LoVo (cell line): ENCODE measurements at places on chromosomes 5 and 9.

GRCh38 chr5:72314571-72315172 is 5.4 kb downstream of the MRPS27 start:
- no peak for DNase-seq

GRCh38 chr5:159548517-159548916 is 218.2 kb upstream of the IL12B start:
- DNase-seq: no peak

- DNase-seq: no peak
Observed at GRCh38 chr5:35046774-35047173, 975 bp downstream of the AGXT2 start.

GRCh38 chr9:34611251-34611810 is 566 bp downstream of the RPP25L start:
- DNase-seq: no peak

DNA sequence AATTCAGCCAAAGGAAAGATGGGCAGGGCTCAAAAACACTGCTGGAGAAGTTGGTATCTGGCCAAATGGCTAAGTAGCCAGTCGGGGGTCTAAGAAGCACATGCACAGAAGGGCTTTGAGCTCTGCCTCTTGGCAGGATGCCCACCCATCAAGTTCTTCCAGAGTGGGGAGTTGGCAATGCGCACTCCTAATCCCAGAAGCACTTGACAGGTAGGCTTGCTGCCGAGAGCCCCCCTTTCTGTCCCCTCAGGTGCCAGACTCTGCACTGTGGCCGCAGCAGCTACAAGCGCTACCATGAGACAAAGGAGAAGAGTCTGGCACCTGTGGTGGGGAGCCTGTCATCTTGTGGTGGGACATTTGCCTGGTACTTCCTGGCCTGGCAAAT is 252.9 kb upstream of the SLC24A2 start:
- no peak for DNase-seq

DNA sequence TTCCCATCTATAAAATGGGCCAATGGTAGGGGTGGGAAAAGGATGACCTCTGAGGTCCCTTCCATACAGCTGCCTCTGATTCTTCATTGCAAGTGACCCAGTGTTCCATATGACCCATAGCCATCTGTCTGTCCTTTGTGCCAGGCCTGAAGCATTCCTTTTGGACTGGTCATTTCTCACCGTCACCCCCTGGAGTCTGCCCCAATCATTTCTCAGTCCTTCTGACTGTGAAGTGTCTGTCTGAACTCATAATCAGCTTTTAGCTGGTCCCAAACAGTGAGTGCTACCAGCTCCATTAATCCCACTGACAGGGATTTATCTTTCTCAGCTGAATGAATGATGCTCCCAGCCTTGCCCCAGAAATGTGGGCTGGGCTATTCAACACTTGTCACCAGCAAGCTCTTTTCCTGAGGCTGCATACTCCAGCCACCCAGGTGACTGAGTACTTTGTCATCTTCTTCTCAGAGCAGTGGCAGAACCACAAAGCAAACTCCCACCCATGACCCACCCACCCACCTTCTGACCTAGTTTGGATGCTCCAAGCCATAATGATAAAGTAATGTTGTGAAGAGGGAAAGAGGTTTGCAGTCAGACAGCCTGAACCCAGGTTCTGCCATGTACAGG is 37.4 kb downstream of the KCNIP1 start:
- no peak for DNase-seq

DNA sequence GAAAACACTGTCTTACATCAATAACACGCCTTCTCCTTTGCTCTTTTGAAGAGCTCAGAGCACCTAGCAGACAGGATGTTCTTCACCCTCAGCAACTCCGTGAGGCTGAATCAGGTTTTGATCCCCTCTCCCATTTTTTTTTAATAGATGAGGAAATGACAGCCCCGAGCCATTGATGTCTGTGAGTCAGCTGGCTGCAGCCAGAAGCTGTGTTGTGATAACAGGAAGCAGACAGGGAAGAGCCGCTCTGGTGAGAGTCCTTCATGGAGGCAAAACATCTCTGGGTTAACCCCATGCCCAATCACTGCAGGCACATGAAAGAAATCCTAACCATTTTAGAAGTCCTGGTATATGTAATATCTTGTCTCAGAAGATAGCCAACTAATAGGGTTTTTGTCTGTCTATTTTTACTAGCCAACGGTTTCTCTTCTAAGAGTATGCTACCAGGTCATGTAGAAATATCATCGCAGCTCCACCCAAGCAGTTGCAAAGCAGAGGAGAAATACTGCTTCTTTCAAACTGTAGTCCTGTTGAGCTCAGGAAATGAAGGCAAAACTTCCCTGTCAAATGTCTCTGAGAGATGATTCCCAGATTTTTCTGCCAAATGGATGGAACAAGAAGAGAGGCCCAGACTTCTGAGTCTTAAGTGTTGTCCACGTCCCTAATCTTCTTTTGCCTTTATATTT is 568.9 kb downstream of the CCDC171 start:
- no peak for DNase-seq

DNA sequence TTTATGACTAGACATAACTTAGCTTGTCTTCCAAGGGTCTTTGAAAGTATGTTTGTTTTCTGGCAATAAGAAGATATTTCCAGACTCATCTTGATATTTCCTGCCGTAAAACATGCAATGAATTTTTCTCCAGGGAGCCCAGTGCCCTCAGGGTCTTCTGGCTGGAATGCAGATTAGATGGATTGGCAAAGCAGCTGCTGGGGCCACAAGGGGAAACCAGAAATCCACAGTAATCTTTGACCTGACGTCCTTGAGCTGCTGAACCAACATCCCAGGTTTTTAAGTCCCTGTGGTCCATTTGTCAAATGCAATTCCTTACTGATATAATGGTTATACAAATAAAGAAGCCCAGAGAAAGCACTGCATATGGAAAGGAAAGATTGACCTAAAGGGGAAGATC is 93.0 kb downstream of the THBS4 start:
- no peak for DNase-seq

DNA sequence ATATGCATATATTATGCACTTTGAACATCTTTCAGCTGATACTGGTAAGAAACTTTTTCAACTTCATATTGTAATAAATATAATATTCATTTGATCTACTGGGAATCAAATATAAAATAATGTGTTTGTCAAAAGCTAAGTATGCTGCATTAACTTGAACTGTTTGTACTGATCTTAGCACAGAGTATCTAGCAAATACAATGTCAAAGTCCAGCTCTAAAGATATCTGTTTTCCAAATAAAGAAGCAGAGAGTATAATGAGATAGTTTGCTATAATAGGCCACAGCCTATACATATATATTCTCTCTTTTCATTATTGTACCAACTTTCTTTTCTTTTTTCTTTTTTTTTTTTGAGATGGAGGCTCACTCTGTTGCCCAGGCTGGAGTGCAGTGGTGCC is 417.0 kb downstream of the TMEM161B start:
- no peak for DNase-seq

DNA sequence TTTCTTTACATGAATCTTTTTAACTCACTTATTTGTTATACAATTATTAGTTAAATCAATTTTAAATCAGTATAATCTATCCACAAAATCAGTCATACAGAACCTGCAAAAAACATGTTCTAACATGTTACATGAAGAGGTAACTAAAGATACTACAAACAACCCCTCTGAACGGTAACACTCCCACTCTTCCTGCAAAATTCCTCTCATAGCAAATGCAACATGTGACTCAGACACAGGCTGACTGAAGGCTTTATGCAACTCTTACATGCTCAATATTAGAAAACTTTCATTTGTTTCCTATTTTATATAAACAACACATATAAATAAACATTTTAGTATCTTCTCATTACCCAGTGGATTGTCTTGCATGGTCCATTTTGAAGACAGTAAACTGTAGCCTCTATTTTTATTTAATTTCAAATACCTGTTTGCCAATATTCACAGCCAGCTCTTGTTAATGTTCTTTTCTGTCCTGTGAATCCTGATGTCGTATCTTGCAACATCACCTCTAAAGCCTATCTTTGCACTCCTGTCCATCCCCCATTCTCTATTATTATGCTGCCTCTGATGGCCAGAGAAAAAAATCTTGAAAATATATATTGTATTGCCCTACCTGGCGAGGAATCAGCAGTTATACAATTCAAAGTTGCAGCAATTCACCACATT is 100.5 kb upstream of the CCDC152 start:
- no peak for DNase-seq

GRCh38 chr9:75695921-75696320 is 194.6 kb upstream of the PCSK5 start:
- no peak for DNase-seq

GRCh38 chr5:125685771-125686170 is 737.4 kb upstream of the GRAMD2B start:
- no peak for DNase-seq

DNA sequence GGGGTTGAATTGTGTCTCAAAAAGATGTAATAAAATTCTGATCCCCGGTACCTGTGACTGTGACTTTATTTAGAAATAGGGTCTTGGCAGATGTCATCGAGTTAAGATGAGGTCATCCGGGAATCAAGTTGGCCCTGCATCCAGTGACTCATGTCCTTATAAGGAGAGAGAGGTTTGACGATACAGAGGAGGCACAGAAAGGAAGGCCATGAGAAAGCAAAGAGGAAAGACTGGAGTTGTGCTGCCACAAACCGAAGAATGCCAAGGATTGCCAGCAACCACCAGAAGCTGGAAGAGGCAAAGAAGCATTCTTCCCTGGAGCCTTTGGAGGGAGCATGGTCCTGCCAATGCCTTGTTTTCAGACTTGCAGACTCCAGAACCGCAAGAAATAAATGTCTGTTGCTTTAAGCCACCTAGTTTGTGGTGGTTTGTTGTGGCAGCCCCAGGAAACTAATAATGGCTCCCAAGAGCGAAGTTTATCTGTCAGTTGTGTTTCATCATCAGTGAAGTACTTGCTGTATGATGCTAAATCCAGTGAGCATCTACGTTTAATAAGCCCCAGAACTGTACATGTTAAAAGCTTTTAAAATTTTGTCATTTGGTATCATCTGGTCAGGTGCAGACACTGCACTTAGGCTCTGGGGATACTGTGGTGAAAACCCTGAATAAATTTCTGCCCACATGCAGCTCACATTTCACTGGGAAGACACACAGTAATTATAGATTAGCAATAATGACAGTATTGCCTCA is 114.8 kb downstream of the TLE4 start:
- no peak for DNase-seq

DNA sequence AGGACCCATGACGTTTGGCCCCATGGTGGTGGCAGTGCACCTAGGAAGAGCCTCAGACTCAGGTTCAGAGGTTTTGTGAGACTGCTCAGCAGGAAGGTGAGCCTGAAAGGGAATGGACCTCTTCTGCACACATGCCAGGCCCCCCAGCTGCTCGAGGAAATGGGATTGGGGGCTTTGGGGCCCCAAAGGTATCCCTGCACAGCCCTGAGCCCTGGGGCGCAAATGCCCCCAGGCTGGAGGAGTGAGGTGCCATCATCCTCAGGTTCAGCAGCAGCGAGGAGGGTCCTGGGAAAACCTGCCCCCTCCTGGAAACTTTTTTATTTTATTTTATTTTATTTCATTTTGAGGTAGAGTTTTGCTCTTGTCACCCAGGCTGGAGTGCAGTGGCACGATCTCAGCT is 171.8 kb upstream of the MVB12B start:
- DNase-seq: no peak

- DNase-seq: no peak
Observed at GRCh38 chr5:178435321-178436238, 154.6 kb downstream of the COL23A1 start.

GRCh38 chr5:155871623-155872022 is 455.3 kb upstream of the SGCD start:
- no peak for DNase-seq

DNA sequence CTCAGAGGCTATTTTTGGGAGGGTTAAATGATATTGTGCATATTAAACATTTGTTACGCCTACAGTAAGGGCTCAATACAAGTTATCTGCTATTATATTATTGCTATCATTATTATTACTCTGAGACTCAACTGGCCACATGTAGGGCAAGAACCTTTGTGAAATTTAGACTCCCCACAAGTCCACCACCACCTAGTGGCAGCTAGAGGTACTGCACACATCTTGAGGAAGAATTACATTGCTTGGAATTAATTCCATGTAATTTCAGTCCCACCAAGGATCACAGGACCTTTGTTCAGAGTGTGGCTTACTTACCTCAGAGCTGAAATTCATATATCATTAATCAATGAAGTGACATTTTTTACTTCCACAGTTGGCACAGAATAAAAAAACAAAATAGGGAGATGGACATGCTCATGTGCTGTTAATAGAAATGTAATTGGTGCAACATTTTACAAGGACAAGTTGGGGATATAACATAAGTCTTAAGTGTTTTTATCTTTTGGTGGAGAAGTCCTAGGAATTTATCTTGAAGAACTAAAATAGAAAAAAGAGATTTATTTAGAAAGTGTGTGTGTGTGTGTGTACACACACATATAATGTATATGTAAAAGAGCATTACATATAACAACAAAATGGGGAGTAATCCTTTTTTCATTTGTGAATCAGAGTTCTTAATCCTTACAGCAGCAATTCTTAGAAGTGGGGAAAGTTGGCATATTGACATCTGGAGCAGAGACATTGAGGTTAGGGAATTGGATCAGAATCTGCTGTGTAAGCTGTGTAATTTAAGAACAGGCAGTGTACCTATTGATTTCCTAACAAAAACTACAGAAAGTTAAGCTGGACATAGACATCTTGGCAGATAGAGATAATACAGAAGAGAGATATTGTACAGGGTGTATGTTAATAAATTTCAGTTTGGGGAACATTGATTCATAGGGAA is 11.2 kb downstream of the MSANTD3 start:
- peak; percentile 77 for DNase-seq

GRCh38 chr5:103357636-103358035 is 99.1 kb downstream of the MACIR start:
- DNase-seq: no peak

DNA sequence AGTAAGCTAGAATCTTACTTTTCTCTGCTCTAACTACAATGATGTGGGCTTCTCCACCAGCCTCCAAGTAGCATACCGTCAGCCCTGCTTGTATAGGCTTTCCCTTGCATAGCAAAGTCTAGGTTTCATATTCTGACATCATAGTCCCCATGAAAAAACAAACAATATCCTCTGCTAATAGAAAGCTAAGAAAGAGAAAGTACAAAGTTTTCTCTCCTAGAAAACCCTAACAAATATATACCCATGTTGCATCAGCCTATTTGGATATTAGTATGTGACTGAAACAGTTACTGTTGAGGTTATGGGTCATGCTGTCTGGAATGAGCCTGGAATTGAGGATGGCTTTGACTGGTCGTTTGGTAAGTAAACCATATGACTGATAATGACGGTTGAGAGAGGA is 1696.0 kb downstream of the MAT2B start:
- DNase-seq: no peak

GRCh38 chr9:13962006-13962405 is 351.9 kb downstream of the NFIB start:
- no peak for DNase-seq

DNA sequence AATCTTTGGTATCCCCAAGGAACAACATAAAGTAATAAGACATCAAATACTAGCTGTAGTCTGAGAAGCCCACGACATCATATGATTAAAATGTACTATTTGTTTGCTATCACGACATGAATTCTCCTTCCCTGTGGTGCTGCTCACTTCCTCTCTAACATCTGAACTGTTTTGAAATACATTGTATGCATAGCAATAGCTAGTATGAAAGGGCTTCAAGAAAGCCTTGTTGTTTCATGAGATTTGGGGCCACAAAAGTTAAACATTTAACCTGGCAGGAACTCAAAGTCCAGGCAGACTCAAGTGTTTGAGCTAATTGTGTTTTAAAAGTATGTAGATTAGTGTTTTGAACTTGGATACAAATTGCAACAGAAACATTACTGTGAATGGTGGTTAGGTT is 237.4 kb upstream of the PTGER4 start:
- no peak for DNase-seq

- peak; percentile 37 for DNase-seq
Observed at GRCh38 chr9:98929071-98929470, 14.6 kb upstream of the COL15A1 start.
